ENCODE measurements at places on chromosomes 1 and 21.

GRCh38 chr1:112061056-112061455, 71.6 kb upstream of the KCND3 start:
- no peak for DNase-seq

- DNase-seq: no peak
Measured at GRCh38 chr1:157144509-157144908, 6.3 kb upstream of the ETV3 start.

- DNase-seq: peak; percentile 68
Measured at GRCh38 chr1:151839457-151840403, at the start of gene C2CD4D. TSS of gene C2CD4D (minus strand) at chr1:151839820. CDS start at chr1:151838989, 831 bp downstream.

GRCh38 chr21:41706678-41707077, 60.2 kb downstream of the RIPK4 start:
- DNase-seq: no peak

- DNase-seq: no peak
Measured at GRCh38 chr1:47161298-47162040, 24.2 kb downstream of the CYP4A22 start.

DNA sequence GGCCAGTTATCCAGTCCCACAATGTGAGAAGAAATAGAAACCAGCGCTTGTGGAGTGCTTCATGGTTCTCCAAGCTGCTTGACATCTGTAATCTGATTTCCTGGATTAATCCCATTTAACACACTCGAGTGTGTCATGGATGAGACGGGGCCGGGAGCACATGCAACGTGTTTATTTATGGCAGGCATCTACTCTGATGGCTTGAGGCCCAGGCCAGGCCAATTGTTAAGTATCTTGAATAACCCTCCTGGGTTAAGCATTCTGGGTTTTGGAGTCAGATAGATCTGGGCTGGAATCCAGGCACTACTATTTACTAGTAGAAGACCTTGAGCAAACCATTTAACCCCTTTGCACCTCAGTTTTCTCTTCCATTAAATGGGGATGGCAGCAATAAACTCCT, 37.5 kb upstream of the LAPTM5 start:
- no peak for DNase-seq

- no peak for DNase-seq
Measured at GRCh38 chr1:54070171-54070837, 16.9 kb downstream of the TCEANC2 start.

DNA sequence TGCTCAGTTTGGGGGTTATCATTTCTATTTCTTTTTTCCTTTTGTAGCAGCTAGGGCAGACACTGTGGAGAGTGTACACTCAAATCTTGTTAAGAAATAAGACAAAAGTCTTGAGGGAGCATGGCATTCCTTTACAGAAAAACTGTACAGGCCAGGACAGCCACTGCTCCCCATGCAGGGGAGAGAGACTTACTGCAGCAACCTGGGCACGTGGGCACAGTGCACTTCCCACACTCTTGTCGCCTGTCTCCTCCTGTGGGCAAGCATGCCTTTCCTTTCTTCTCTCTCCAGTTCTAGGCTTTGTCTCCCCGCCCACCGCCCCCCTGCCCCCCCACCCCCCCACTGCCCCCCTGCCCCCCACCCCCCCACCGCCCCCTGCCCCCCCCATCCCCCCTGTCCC, 51.9 kb downstream of the PHC2 start:
- no peak for DNase-seq

DNA sequence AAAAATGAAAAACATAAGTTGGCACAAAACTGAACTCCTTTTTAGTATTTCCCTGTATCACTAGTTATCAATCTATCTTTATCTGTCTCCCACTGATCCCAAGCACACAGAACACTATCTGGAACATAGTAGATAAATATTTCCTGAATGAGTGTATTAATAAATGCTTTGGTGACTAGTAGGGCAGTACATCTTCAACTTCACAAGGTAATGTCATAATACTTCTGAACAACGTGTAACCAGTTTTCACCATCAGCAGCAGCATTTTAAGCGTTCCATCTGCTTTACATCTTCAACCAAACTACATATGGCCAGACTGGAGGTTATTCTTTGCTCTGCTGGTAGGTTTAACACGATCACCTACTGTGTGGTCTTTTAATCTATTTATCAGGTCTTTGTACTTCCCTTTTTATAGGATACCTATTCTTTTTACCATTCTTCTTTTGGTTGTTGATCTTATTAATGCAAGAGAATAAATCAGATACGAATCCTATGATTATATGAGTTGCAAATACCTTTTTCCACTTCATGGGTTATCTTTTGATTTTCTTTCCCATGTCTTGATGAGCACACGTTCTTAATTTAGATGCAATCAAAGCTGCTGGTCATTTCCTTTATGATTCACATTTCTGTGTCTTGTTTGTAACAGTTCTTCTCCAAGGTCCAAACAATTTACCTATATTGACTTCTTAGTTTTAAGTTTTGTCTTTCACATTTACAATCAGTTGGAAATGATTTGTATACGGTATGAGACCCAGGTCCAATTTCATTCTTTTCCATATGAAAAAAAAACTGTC, 16.3 kb downstream of the GPBP1L1 start:
- DNase-seq: no peak

DNA sequence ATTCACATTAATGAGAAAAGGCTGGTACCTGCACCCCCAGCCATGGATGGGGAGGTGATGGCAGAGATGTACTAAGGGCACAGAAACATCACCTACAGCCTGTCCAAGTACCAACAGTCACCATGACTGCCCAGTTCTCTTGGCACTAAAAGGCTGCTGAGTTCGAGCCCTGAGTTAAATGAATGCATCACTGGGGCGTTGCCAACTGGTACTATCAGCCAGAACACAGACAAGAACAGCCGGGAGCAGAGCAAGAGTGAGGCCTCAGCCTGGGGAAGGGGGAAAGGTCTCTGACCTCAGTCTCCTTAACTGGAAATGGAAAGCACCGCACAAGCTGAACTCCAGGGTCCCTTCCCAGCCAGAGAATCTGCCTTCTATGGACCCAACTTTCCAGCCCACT, 60.5 kb downstream of the GLIS1 start:
- no peak for DNase-seq
